ENCODE measurements at places on chromosomes 12 and 14. TPM values are rescaled to one million over a fixed set of nuclear protein-coding genes. Genes with fewer than 3 reads are reported as not detected.

RIPK3 gene
- total RNA-seq: 4.4 TPM

NINJ2 gene
- 1.7 TPM for total RNA-seq

MYF6 gene
- 8.6 TPM for total RNA-seq

FSCB gene
- 0.90 TPM for total RNA-seq

PRB3 gene
- total RNA-seq: not detected

LMNTD1 gene
- total RNA-seq: 2.3 TPM

SLC17A8 gene
- 0.95 TPM for total RNA-seq

KSR2 gene
- 0.32 TPM for total RNA-seq

GZMB gene
- not detected for total RNA-seq

PHLDA1 gene
- total RNA-seq: 26.4 TPM

STXBP6 gene
- 42.9 TPM for total RNA-seq

FGF23 gene
- not detected for total RNA-seq

PRKAG1 gene
- 41.8 TPM for total RNA-seq

BDKRB1 gene
- 3.0 TPM for total RNA-seq

GLIPR1L2 gene
- total RNA-seq: 2.4 TPM

LRRC43 gene
- not detected for total RNA-seq

PA2G4 gene
- total RNA-seq: 64.6 TPM

NAV3 gene
- total RNA-seq: 97.2 TPM

CCDC91 gene
- total RNA-seq: 53.5 TPM

CNOT2 gene
- 296 TPM for total RNA-seq

All from urinary bladder (tissue), 4 donors.